Cardiac septum (tissue), 1 donor: ENCODE measurements at places on chromosomes 5 and 9. TPM values are rescaled to one million over a fixed set of nuclear protein-coding genes. Genes with fewer than 3 reads are reported as not detected.

DNA sequence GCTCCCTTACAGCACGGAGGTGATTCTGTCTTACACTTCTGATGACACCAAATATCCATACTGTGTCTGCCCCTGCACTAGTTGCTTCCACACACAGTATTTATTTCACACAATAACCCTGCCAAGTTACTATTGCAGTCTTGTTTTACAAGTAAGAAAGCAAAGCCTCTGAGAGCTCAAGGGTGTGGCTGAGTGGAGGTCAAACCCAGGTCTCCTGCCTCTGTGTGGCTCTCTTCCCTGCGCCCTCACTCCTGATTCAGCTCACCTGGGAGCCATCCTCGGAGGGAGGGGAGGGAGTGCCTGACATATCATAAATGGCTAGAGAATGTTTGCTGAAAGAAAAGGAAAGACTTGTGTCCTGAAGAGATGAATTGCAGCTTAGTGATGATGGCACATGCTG lies 41.0 kb downstream of the MVB12B start:
- no peak for DNase-seq

DNA sequence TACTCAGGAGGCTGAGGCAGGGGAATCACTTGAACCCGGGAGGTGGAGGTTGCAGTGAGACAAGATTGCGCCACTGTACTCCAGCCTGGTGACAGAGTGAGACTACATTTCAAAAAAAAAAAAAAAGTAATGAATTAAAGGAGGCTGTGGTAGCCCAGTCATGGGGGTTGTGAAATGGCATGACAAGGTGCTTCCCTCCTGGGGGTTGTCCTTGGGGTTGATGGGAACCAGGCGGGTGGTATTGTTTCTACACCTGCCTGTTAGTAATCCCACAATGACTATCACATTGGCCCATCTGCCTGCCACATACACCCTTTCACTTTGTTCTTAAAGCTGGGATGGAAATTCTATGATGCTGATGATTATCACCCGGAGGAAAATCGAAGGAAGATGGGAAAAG lies 5.6 kb downstream of the IDNK start:
- DNase-seq = no peak

GRCh38 chr9:269081-269711 lies 54.5 kb downstream of the DOCK8 start:
- no peak for DNase-seq

DNA sequence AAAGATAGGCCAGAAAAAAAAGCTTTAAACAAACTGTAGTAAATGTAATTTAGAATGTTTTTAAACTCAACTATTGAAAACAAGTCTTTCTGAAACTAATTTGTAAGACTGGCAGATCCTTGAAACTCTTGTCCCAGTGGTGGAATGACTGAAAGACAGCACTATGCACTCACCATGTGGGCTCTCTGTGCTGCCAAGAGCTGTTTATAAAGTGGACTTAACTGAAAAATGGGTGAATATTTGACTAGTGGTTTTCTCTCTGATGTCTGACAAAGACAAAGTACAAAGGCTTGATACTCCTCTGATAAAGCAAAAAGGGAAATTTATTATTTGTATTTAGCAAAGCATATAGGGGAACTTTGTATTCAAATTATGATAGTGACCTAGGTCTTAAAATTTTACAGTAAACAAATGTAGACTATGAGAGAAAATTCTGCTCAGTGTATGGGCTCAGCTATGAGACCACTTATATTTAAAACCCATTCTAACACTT lies 635.4 kb downstream of the NR2F1-AS1 start:
- DNase-seq = no peak

- no peak for DNase-seq
These were observed 196.3 kb upstream of the KLF4 start for GRCh38 chr9:107685901-107686300.

- no peak for DNase-seq
These were observed 133.8 kb downstream of the PDE4D start for GRCh38 chr5:59759600-59760351.

GRCh38 chr5:148702019-148702596 lies 47.8 kb upstream of the HTR4 start:
- DNase-seq = no peak

Gene DDX4
- total RNA-seq = not detected

Gene C5
- total RNA-seq = 1.1 TPM
